Ascending aorta (tissue), 2 donors: ENCODE measurements at places on chromosomes 2 and 18. TPM values are rescaled to one million over a fixed set of nuclear protein-coding genes. Genes with fewer than 3 reads are reported as not detected.

- no peak overlapping the region for H3K4me3 ChIP-seq
- H3K4me1 ChIP-seq = no peaks in the 10 kb centered on the region
- H3K27me3 ChIP-seq = no peaks in the 10 kb centered on the region
- H3K36me3 ChIP-seq = peaks cover 77% of the 10 kb centered on the region
Measured at GRCh38 chr2:238040918-238041317, 19.9 kb upstream of the SCLY start.

GRCh38 chr2:106581328-106581727 is 94.2 kb downstream of the CD8B2 start:
- no peak overlapping the region for H3K27ac ChIP-seq
- H3K27me3 ChIP-seq = peaks cover 6% of the 10 kb centered on the region
- H3K4me1 ChIP-seq = peaks cover 15% of the 10 kb centered on the region
- no peak for DNase-seq
- H3K4me3 ChIP-seq = no peak overlapping the region

DNA sequence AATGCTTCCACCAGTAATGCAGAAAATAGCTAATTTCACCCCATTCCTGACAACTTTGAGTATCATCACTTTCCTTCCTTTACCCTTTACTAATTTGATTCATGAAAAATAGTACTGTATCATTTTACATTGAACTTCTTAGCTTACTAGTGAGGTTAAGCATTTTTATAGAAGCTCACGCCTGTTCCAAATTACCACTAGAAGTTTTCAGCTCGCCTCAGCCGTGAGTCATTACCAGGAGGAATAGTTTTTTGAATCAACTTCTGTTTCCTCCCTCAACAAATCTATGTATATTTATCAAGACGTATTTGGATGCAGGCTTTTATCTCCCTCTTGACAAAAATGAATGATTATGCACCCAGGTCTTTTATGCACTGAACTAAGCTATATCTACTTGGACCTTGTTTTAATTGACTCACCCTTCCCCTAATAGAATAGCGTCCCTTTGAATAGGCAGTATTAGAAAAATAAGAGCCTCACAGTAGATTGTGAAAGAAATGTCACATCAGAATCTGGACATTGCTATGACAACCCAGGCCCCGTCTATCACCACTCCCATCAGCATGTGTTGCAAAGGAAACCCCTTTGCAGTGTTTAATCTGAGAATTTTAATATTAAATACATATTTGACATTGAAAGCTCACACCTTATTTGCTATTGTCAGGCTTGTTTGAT is 207.4 kb upstream of the NRP2 start:
- H3K36me3 ChIP-seq = no peaks in the 10 kb centered on the region
- no peak overlapping the region for H3K4me3 ChIP-seq
- no peak for DNase-seq

- H3K27ac ChIP-seq = no peak overlapping the region
- H3K36me3 ChIP-seq = no peaks in the 10 kb centered on the region
- no peak overlapping the region for H3K4me3 ChIP-seq
- H3K4me1 ChIP-seq = no peaks in the 10 kb centered on the region
Measured at GRCh38 chr2:202491514-202491913, 115.4 kb downstream of the BMPR2 start.

GRCh38 chr2:176390276-176391147 is 121.3 kb downstream of the MTX2 start:
- H3K36me3 ChIP-seq = no peaks in the 10 kb centered on the region
- no peak overlapping the region for H3K4me3 ChIP-seq
- no peak for DNase-seq
- no peaks in the 10 kb centered on the region for H3K4me1 ChIP-seq
- H3K27ac ChIP-seq = peak overlapping the region; percentile 66
- H3K27me3 ChIP-seq = no peaks in the 10 kb centered on the region

- no peaks in the 10 kb centered on the region for H3K36me3 ChIP-seq
- DNase-seq = no peak
- H3K4me1 ChIP-seq = no peaks in the 10 kb centered on the region
- no peak overlapping the region for H3K4me3 ChIP-seq
Measured at GRCh38 chr2:1141079-1141478, 190.4 kb downstream of the SNTG2 start.

GRCh38 chr2:233513953-233514655 is 52.5 kb downstream of the USP40 start:
- no peaks in the 10 kb centered on the region for H3K4me1 ChIP-seq
- H3K27ac ChIP-seq = no peak overlapping the region
- no peak overlapping the region for H3K4me3 ChIP-seq
- H3K27me3 ChIP-seq = no peaks in the 10 kb centered on the region

DNA sequence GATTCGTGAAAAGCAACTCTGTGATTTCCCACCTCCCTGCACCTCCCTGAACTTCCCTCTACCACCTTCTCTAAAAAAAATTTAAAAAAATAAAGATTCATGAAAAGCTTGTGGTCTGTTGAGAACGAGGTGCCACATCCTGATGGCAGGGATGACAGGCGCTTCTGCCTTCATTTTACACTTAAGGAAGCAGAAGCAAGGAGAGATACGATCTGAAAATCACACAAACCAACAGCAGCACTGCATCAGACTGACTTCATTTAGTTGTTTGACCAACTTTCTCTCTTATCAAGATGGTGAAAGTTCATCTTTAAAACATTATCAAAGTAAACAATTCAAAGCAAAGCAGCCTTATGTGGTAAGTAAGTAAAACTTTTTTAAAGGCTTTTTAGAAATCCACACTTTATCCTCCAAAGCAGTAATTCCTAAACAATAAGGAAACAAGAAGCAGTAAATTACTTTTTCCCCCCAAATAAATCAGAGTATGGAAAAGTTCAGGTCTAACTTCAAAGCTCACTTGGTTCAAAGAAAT is 15.5 kb downstream of the WDFY1 start:
- no peak overlapping the region for H3K27ac ChIP-seq
- peaks cover 30% of the 10 kb centered on the region for H3K4me1 ChIP-seq
- H3K36me3 ChIP-seq = no peaks in the 10 kb centered on the region
- no peaks in the 10 kb centered on the region for H3K27me3 ChIP-seq

GRCh38 chr2:72293620-72294019 is 146.0 kb upstream of the CYP26B1 start:
- no peak overlapping the region for H3K27ac ChIP-seq
- no peaks in the 10 kb centered on the region for H3K27me3 ChIP-seq
- H3K4me1 ChIP-seq = no peaks in the 10 kb centered on the region
- DNase-seq = no peak
- no peaks in the 10 kb centered on the region for H3K36me3 ChIP-seq

GRCh38 chr2:64205415-64205814 is 61.2 kb upstream of the PELI1 start:
- DNase-seq = no peak
- H3K4me3 ChIP-seq = no peak overlapping the region
- H3K27me3 ChIP-seq = no peaks in the 10 kb centered on the region
- no peak overlapping the region for H3K27ac ChIP-seq
- H3K4me1 ChIP-seq = peaks cover 5% of the 10 kb centered on the region
- H3K36me3 ChIP-seq = no peaks in the 10 kb centered on the region

- no peaks in the 10 kb centered on the region for H3K4me1 ChIP-seq
- H3K36me3 ChIP-seq = peaks cover 84% of the 10 kb centered on the region
- H3K27ac ChIP-seq = no peak overlapping the region
Measured at GRCh38 chr18:36152781-36153180, 23.1 kb downstream of the ELP2 start.

DNA sequence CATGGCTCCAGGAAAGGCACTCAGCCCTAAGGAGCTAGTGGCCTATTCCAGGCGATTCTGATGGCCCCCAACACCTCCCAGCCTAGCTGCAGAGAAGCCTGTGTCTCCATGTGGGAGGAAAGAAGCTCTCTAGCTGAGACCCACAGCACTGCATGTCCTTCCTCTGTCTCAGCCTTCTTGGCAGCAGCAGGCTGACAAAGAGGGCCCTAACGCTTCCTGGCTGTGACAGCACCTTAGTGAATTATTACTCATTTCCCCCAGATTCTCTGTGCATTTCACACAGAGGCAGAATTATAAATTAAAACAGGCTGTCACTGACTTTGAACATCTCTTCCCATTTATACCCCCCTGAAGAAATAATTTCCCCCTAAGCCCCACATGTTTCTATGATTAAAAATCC is 206.8 kb downstream of the CLIP4 start:
- no peaks in the 10 kb centered on the region for H3K4me1 ChIP-seq
- no peaks in the 10 kb centered on the region for H3K27me3 ChIP-seq
- H3K27ac ChIP-seq = no peak overlapping the region
- H3K4me3 ChIP-seq = no peak overlapping the region
- no peak for DNase-seq

- no peaks in the 10 kb centered on the region for H3K27me3 ChIP-seq
- no peak overlapping the region for H3K4me3 ChIP-seq
- H3K36me3 ChIP-seq = no peaks in the 10 kb centered on the region
- no peaks in the 10 kb centered on the region for H3K4me1 ChIP-seq
- DNase-seq = no peak
Measured at GRCh38 chr2:210642333-210642732, 85.9 kb downstream of the CPS1 start.

DNA sequence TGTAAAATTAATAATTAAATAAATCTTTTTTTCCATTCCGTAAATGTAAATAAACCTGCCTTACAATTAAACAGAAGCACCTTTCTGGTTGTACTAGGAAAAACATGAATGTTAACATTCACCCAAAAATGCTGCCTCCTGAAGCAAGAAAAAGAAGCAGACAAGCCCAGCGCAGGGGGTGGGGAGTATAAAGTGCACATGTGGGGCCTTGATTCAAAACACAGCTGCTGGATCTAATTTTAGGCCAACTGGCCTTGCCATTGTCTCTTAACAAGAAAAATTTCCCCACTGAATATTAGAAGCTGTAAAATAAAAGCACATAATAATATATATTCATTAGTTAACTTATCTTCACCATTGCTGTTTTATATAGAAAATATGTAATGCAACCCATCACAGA is 28.3 kb downstream of the TCF4 start:
- no peak for DNase-seq
- H3K27me3 ChIP-seq = no peaks in the 10 kb centered on the region
- no peaks in the 10 kb centered on the region for H3K4me1 ChIP-seq
- H3K27ac ChIP-seq = no peak overlapping the region
- no peaks in the 10 kb centered on the region for H3K36me3 ChIP-seq

- no peak overlapping the region for H3K27ac ChIP-seq
- H3K36me3 ChIP-seq = no peaks in the 10 kb centered on the region
- no peak for DNase-seq
- no peaks in the 10 kb centered on the region for H3K27me3 ChIP-seq
- H3K4me1 ChIP-seq = no peaks in the 10 kb centered on the region
- no peak overlapping the region for H3K4me3 ChIP-seq
Measured at GRCh38 chr2:136067459-136067858, 50.5 kb downstream of the CXCR4 start.

- DNase-seq = no peak
- H3K4me1 ChIP-seq = no peaks in the 10 kb centered on the region
- H3K27me3 ChIP-seq = no peaks in the 10 kb centered on the region
- H3K4me3 ChIP-seq = no peak overlapping the region
Measured at GRCh38 chr2:238777369-238778067, 70.4 kb upstream of the TWIST2 start.

RPL31 gene
- 479 TPM for total RNA-seq

SULT1C2 gene
- total RNA-seq = not detected

COL3A1 gene
- 411 TPM for total RNA-seq

KIAA2012 gene
- 0.11 TPM for total RNA-seq

VWC2L gene
- not detected for total RNA-seq

ZSWIM2 gene
- total RNA-seq = not detected

MCM6 gene
- total RNA-seq = 62.5 TPM

CFAP221 gene
- total RNA-seq = not detected
